ENCODE measurements at places on chromosomes 6 and 20.

DNA sequence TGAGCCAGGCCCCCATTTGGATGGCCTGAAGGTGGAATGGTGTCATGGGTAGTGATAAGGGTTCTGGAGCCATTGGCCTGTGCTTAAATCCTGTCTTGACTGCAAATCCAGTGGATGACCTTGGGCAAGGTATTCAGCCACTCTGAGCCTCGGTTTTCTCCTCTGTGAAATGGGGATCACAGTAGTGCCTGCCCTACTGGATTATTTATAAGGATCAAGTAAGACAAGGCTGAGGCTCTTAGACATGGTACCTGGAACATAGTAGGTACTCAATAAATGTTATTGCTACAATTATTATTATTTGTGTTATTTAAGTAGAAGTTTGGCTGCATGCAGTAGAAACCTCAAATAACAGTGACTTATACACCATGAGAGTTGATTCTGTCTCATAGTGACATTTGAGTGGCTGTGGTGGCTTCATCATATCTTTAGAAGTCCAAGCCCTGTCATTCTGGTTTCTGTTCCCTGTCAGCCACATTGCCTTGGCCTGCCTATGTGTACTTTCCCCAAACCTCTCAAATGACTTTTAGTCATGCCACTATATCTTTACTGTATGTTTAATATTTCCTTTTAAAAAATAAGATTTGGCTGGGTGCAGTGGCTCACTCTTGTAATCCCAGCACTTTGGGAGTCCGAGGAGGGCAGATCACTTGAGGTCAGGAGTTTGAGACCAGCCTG lies 37.6 kb upstream of the CHMP4B start:
- DNase-seq, result no peak

- no peak for DNase-seq
These were observed 41.6 kb upstream of the NFATC2 start for GRCh38 chr20:51584116-51584515.

DNA sequence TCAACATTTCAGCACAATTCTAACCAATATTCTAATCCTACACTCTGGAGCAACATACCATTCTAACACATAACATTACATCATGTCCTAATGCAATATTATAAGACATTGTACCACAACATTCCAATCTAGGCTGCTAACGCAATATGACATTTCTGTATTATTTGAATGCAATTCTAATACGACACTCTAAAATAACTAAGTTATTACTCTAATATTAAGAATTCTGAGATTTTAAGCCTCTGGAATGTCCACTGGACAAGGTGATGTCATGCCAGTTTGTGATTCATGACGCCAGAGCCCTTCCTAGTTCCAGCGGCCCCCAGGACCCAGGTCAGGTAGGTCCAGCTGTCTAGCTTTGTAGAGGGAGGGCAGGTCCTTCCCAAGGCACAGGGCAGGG lies 69.7 kb upstream of the SIRPA start:
- DNase-seq, result no peak

DNA sequence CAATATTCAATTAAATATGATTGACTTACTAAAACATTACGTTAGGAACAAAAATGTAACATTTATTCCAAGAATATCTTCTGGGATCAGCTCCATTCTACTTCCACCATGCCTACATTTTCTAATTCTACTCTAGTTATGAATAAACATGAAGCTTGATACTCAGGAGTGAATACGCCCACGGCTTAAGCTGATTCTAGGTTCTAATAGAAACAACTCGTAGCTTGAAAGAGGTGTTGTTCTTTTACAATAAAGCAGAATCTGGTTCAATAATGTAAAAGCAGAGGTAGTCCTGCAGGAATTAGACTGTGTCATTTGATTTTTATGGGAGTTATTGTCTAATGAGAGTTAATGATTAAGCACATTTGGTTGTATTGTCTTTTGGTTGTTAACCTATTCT lies 107.3 kb upstream of the OLIG3 start:
- DNase-seq, result no peak

DNA sequence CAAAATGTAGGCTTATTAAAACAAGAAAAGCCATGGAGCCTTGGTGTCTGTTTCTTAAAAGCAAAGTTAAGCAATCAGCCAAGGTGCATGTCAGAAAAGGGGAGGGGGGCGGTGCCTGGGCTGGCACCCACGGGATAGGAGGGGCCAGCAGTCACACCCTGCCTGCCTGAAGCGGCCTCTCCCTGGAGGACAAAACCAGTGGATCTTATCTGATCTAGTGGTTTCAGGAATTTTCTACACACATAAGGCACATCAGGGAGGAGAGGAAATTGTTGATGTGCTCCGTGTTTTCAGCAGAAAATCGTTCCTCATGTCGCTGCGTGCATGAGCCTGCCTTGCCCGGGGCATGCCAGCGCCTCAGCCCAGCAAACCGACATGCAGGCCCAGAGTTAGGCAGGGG lies 276.4 kb downstream of the TAF4 start:
- DNase-seq, result no peak

GRCh38 chr20:62387219-62387913 lies 463 bp downstream of the RPS21 start:
- no peak for DNase-seq

GRCh38 chr6:142543606-142544005 lies 241.8 kb downstream of the ADGRG6 start:
- no peak for DNase-seq

- DNase-seq, result no peak
These were observed 505.6 kb downstream of the CDH26 start for GRCh38 chr20:60463798-60464197.

DNA sequence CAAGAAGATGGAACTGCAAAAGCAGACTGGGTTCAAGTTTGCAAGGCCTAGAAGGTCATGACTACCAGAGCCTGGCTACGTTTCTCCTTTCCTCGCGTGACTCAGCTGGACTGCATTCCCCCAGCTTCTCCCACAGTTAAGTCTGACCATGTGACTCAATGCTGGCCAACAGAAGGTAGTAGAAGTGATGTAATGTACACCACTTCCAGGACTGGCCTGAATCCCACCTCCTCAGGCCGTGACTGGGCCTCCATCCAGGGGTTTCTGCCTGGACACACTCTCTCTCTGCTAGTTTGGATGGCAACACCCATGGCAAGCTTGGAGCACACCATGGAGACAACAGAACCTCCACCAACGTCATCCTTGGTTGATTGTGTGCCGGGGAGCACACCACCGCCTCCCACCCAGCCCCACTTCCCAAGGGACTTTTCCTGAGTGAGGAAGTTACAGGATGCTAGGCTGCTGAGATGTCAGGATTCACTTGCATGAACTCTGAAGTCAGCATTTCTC lies 112.0 kb upstream of the CDYL start:
- DNase-seq, result no peak

DNA sequence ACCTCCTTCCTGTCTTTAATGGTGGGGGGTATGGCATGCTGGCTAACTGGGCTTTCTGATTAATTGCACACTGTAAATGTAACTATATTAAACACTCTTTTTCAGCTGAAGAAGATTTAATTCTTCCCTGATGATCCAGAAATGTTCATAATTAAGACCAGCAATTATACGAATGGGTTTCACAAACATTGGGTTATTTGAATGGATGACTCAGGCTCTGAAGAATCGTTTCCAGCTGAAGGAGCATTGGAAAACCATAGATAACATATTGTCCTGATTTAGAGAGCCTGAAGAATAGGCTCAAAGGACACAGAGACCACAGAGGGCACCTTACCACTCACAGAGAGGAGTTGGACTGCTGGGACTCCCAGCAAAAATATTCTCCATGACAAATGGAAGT lies 130.7 kb upstream of the SSTR4 start:
- DNase-seq, result no peak

GRCh38 chr6:133184798-133185372 lies 56.3 kb upstream of the EYA4 start:
- DNase-seq, result no peak

GRCh38 chr6:16547587-16547986 lies 213.7 kb downstream of the ATXN1 start:
- DNase-seq, result no peak

GRCh38 chr6:106097411-106098231 lies 11.5 kb downstream of the PRDM1 start:
- DNase-seq, result no peak

GRCh38 chr6:36627801-36628246 lies 33.7 kb downstream of the SRSF3 start:
- no peak for DNase-seq

DNA sequence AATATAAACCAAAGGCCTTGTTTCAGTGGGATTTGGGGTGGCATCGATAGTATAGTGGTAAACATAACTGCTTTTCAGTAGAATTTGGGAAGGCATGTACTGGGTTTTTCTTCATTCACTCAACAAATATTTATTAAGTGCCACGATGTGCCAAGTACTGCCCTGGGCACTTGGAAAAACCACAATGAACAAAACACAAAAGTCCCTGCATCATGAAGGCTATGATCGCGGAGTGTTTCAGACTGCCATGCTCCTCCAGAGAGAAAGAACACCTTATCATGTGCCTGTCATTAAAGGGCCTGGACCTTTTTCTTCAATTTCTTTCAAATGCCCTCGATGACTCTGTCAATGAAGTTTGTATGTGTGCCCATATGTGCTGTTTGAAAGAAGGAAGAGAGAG lies 59.2 kb upstream of the CEP85L start:
- no peak for DNase-seq

GRCh38 chr6:686497-686896 lies 6.4 kb downstream of the EXOC2 start:
- DNase-seq, result no peak

DNA sequence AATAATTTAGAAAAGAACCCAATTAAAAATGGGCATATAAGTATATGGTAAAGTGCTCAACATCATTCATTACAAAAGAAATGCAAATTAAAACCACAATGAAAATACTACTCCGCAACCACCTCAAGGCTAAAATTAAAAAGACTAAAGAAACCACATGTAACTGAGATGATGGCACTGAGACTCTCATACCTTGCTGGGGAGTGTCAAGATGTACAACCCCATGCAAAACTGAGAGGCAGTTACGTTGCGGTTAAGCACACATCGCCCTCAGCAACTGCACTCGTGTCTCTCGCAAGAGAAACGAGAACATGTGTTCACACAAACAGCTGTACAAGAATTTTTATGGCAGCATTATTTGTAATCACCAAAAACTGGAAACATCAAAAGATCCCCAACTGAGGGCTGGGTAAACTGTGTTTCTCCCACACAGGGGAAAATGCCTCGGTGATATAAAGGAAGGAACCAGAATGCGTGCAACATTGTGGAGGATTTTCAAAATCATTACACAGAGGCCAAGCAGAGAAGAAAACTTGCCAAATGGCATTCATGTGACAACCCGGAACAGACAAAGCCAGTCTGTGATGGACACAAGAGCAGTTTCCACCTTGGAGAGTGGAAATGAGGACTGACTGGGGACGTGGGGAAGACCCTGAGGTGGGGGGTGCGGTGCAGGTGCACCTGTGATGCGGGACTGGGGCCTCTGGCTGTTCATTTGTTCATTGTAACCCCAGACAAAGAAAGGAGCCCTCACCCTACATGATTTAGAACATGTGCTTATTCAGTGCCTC lies 144.9 kb downstream of the WDR27 start:
- DNase-seq, result peak; percentile 10

GRCh38 chr6:28659250-28659566 lies 133.5 kb downstream of the GPX5 start:
- no peak for DNase-seq

DNA sequence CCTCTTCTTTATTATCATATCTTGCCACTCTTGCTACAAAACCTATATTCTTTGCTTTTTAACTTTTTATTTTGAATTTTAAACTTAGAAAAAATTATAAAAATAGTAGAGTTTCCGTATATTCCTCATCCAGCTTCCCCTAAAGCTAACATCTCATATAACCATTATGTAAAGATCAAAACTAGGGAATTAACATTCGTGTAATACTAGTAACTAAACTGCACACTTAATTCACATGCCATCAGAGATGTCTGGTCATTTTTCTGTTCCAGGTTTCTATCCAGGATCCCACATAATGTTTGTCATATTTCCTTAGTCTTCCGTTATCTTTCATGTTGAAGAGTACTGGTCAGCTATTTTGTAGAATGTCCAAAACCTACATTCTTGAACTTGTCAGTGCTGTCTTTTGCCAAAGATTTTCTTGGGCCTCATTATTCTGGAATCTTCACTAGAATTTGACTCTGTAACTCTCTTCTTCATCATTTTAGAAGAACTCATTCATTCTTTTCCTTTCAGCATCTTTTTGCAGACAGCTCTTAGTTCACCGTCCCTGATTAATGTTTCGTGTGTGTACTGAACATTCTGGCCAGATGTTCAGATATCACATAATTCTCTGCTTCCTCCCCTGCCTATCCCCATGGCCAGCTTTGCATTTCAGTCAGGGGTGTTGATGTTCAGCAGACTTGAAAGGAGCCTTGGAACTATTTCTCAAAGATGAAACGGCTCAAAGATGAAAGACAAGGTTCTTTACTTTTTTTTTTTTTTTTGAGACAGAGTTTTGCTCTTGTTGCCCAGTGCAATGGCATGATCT lies 9.4 kb downstream of the CTNNBL1 start:
- DNase-seq, result no peak

DNA sequence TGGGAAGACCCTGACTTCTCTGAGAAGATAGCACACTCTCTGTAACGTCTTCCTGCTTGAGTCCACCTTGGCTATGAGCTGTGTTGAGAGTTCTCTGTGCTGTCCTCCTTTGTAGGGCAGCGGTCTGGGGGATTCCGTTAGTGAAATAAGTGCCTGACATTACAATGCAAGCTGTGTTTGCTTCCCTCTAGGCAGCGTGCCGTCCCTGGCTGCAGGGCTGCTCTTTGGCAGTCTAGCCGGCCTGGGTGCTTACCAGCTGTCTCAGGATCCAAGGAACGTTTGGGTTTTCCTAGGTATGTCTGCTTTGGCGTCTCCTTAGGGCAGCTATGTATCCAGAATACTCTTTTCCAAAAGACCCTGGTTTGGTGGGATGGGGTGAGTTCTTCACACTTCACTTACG lies 2.8 kb downstream of the TMEM14C start:
- DNase-seq, result no peak

DNA sequence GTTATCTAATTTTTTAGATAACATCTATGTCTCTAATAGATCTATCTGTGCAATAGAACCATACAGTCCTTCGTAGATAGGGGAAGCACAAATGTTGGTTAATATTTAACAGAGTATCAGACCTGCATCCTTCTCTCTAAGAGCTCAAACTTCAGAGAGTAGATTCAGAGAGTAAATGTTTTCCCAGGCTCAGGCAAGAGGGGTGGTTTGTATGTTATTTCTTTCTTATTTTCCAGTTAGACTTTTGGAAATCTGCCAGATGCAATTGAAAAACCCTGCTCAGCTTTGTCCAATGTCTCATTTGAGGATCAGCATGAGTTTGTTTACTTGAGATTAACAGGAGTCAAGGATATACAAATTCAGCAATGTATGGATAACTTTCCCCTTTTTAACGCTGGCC lies 361.9 kb downstream of the BCKDHB start:
- no peak for DNase-seq

GRCh38 chr6:63322981-63323380 lies 3.2 kb upstream of the LGSN start:
- DNase-seq, result no peak

- DNase-seq, result no peak
These were observed 562.7 kb downstream of the RFPL4B start for GRCh38 chr6:112909781-112910180.

DNA sequence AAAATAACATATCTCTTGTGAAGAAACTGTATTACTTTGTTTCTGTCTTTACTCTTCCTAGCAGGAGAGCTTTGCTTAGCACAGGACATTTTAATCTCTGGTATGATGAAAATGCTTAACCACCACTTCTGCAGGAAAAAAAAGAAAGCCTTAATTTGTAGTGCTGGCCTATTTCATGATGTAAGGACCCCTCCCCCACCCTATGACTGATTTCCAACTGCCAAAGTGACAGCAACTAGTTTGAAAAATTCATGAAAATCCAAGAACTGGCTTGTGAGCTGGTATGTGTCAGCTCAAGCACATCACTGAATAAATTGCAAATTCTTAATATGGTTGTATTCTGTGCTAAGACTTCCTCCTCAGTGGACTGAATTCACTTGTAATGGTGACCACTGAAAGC lies 125.3 kb downstream of the REV3L start:
- DNase-seq, result no peak

Data from stimulated activated CD8-positive, alpha-beta memory T cell treated with anti-CD3 and anti-CD28 coated beads, Interleukin-2, amount 100 ng/mL, for 48 hours (primary cell).